AG20443 (cell line): ENCODE measurements at places on chromosomes 7 and 10.

- DNase-seq, result no peak
These were observed 400.8 kb downstream of the SEMA3D start for GRCh38 chr7:84786073-84786472.

- peak; percentile 83 for DNase-seq
These were observed 21.0 kb downstream of the ZCWPW1 start for GRCh38 chr7:100407285-100408180.

GRCh38 chr10:127874671-127875448 is 17.9 kb downstream of the CLRN3 start:
- no peak for DNase-seq

DNA sequence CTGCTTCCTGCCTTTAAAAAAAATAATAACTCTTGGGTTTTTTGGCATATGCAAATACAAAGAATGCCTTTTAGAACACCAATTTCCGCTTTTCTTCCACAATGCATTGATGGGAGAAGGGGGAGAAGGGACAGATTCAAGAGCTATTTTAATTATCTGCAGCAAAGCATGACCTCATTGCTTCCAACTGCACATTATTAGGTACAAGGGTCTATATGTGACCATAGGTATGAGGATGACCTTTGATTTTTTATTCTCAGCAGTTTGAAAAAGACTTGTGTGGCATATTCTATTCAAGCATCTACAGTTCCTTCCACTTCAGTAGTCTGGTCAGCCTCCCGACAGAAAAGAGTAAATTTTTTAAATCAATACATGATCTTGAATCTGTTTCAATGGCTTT is 39.7 kb downstream of the GRB10 start:
- no peak for DNase-seq

DNA sequence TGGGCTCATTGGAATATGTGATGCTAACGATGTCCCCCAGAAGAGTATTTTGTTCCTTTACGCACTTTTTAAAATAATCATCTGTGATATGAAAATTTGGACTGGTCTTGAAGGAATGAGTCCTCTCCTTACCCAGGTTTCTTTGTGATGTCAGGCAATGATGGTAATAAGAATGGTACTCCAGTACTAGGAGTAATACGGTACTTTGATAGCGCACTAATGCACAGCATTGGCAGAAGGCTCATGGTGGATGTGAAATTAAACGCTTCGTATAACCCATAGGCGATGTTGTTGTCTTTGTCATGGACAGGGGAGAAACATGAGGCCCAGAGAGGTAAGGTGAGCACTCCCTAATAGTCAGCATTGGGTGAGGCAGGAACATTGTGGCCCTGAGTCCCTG is 125.4 kb downstream of the DPP6 start:
- DNase-seq, result no peak

DNA sequence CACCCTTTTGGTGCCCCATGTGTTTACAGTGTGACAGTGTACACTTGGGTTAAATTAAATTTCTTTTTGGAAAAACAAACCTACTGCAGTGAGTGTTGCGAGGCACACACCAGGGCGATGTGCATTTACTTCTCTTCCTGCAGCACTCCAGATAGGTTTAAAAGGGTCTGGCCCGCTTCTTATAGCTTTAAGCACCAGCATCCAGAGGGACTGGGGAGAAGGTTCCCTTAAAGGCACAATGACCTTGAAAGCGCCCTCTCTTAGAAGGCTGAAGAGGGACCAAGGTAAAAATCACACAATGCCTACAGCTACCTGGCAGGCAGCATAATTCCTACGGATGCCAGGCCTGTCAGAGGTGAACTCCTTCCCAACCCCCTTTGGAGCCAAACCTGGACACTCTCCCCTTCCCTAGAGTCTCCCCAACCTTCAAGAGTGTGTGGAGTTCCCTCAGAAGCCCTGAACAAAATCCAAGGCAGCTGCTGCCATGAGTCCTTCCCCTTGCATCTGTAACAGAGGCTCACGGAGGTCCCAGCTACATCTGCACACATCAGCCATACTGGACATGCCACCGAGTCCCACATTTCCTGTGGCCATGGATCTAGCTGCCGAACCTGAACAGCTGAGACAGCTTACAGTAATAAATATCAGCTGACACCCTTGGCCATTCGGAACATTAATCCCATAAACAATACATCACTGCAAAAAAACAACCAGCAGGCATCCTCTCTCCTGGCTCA is 33.2 kb downstream of the TRIM8 start:
- DNase-seq, result no peak

DNA sequence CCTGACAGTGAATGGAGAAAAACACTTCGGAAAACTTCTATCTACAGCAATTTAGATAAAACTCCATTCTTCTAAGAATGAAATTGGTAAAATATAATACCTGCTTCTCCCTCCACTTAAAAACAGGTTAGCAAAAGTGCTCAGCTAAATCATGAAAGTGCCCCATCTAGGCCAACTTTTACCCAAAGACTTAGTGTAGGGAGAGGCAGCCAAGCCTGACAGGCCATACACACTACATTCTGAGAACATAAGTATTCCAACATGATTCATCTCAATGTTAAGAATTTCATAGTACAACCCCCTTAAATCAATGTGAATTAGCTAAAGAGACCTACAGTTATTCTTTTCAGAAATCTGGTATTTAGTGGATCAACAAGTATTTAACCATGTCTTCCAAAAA is 7.2 kb downstream of the FAM3C start:
- no peak for DNase-seq

DNA sequence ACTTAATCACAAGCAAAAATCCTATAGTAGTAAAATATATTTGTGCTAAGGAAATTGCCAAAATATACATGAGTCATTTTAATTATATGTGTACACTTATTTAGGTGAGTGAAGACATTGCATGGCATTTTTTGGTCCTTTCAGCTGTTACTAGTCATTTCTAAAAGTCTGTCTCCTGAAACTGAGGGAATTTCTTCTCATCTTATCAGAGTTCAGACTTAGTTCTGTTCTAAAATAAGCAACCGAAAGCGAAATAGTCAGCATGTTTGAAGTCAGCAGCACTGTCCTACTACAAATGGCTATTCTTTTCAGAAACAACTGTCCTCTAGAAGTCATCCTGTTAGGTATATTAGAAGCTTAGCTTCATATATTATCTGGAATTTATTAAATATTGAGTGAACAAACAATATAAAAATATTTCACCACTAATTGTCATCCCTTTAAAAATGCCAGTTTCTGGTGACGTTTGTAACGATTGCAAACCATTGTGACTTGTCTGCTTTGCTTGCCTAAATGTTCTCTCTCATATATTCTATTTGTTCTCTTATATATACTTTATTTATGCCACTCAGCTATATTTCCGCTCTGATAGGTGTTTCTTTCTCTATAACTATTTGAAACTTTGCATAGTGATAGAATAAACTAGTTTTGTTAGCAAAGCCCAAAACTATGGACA is 227.4 kb upstream of the KAT6B start:
- peak; percentile 7 for DNase-seq

DNA sequence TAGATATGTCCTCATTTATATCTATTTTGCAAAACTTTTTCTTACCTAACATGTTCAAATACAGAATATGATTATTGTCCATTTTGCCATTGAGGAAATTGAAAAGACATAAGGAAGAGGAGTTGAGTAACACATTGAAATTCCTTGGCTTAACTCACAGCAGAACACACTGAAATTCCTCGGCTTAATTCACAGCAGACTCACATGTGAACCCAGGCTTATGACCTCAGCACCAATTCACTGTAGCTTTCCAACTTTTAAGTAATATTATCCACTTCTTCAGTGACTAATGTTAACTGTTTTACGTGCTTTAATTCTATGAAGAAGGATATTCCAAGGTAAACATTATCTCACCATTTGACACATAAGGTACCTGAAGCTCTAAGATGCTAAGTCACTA is 597.5 kb upstream of the PFKP start:
- no peak for DNase-seq

- no peak for DNase-seq
These were observed 104.1 kb downstream of the GPR85 start for GRCh38 chr7:112982441-112983063.

- DNase-seq, result no peak
These were observed 29.2 kb upstream of the NAMPT start for GRCh38 chr7:106313966-106314365.

DNA sequence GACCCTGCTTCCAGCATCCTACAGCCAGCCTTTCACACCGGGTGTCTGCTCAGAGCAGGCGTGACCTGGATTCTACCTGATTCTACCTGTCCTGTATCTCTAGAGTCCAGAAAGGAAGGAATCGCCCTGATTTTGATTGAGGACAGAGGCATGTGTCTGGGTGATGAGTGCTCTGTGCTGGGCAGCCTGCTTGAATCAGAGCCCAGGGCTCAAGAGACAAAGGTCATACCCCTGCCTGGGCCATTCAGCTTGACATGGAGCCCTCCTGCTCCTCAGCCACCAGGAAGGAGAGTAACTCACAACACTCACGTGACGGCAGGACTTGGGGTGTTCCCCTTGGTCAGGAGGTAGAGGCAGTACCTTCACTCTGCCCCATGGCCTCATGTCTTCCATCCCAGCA is 11.2 kb downstream of the GAD2 start:
- no peak for DNase-seq

GRCh38 chr10:131081376-131081775 is 230.1 kb downstream of the TCERG1L start:
- DNase-seq, result no peak

DNA sequence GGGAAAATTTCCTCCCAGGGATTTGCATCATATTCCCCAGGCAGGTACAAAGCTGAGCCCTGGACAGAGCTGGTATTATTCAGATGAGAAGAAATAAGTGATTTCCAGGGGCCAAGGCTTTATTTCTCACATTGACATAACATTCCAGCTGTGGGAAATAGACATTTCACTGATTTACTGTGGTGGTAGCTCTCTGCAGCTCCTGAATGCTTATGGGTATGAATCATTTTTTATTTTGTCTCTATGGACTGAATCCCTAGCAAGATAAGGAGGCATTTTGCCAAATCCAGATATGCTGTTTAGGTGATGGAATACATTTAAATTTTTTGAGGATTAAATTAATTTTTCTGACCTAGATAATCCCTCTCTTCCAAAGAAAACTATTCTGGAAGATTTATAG is 97.9 kb downstream of the MTPN start:
- peak; percentile 21 for DNase-seq

DNA sequence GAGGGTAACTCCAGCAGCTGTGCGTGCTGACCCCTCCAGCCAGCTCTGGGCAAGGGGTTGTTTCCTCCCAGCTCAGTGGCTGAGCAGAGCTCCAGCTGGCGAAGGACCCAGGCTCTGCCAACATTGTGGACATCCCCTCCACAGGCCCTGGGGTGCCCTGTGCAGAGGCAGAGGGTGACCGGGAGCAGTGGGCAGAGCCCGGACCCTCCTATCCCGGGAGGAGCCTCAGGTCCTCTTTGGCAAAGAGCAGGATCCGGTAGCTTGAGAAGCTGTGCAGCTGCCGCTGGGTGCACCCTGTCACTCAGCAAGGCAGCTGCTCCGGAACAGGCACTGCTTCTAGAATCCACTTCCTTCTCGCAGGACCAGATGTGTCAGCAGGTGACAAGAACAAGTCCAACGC is 175.9 kb downstream of the EBF3 start:
- DNase-seq, result no peak

GRCh38 chr10:31031205-31031557 is 484 bp downstream of the ZNF438 start:
- DNase-seq, result no peak
